ENCODE measurements at places on chromosomes 3 and 15. TPM values are rescaled to one million over a fixed set of nuclear protein-coding genes. Genes with fewer than 3 reads are reported as not detected.

PLCB2 gene
- 0.16 TPM for total RNA-seq

KBTBD8 gene
- total RNA-seq: 3.0 TPM

ADCY5 gene
- 0.06 TPM for total RNA-seq

AMIGO3 gene
- not detected for total RNA-seq

ROPN1B gene
- total RNA-seq: not detected

SLC22A13 gene
- total RNA-seq: 0.16 TPM

CDC25A gene
- 10.8 TPM for total RNA-seq

NMB gene
- total RNA-seq: 2.4 TPM

STX19 gene
- not detected for total RNA-seq

TNFAIP8L3 gene
- 9.7 TPM for total RNA-seq

SV2B gene
- total RNA-seq: 0.65 TPM

SLC28A1 gene
- not detected for total RNA-seq

All from bladder microvascular endothelial cell (primary cell).